Activated CD8-positive, alpha-beta memory T cell treated with anti-CD3 and anti-CD28 coated beads, Interleukin-2, amount 50 U/mL, for 4 hours (primary cell): ENCODE measurements at places on chromosomes 3 and 15.

GRCh38 chr15:34755419-34755773 lies 598 bp upstream of the GJD2 start:
- DNase-seq = no peak

DNA sequence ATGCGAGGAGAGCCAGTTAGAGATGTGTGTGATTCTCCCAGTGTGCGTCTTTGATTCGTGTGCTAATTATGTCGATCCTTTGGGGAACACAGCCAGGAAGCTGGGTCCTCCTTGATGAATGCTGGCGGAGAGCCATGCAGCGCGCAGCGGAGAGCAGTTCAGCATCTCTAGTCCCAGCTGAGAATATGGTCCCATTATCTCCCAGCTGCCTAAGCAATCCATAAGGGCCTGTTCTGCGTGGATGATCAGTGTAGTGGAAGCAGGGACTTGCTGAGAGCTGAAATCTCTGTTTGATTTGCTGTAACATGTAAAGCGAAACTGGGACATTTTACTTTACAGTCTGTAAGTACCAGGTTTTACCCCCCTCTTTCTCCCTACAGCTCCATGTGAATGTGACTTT lies 412.7 kb downstream of the CNTN4 start:
- no peak for DNase-seq

DNA sequence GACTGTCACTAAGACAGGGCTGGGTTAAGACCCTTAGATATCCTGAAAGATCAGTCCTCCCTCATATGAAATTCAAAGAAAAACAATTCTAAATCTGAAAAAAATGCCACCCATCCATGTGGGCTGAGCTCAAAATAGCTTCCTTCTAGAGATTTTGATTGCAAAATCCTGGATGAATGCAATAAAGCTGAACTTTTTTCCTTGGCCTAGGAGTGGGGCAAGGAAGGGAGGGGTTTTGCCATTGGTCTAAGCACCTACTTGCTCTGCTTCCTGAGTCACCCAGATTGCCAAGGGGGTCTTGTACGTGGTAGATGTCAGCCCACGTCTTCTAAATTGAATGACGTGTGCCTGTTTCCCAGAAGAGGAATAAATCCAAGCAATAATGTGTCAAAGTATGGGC lies 15.3 kb upstream of the SMAD3 start:
- DNase-seq = no peak

- DNase-seq = no peak
Measured at GRCh38 chr15:81957698-81958097, 88.1 kb downstream of the MEX3B start.

DNA sequence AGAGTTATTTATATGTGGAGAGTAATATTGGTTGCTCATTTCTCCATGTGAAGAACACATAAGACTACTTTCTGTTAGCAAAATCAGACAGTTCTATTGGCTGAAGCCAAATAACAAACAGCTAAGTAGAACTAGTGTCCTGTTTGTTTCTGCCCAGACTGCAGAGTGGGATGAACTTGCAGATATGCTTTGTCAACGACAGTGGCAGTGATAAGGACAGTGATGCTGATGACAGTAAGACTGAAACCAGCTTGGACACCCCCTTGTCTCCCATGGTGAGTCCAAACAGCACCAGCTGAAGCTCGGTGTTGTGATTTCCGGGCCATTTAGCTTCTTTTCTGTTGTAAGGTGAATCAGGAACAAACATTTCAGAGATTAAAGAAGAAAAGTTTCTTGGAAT lies 102.6 kb upstream of the IL12A start:
- no peak for DNase-seq

- DNase-seq = no peak
Measured at GRCh38 chr15:51203797-51204196, 109.1 kb upstream of the TNFAIP8L3 start.

DNA sequence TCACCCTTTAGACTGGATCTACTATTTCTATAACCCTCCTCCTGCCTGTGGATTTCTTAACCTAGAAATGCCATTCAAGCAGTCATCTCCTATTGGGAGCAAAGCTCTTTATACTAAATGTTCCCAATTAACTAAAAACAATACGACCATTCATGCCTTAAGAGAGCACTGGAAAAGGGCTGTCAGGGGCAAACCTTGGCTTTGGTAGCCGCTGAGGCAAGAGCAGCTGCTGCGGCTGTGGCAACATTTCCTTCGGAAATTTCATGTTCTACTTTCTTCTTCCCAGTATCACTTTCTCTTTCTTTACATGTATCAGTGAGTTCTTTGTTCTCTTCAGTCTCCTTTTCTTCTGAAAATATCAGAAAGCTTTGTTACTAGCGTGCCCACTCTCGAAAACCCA lies 56.3 kb upstream of the CSPG5 start:
- DNase-seq = no peak

DNA sequence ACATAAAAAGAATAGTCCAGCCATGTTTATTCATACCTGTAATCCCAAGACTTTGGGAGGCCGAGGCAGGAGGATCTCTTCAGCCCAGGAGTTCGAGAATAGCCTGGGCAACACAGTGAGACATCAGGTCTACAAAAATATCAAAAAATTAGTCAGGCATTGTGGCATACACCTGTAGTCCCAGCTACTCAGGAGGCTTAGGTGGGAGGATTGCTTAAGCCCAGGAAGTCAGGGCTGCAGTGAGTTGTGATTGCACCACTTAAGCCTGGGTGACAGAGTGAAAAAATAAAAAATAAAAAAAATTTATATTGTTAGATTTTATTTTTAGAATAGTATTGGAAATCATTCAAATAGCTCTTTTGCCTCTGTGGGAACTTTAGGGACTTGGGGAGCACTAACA lies 12.8 kb upstream of the TM4SF1 start:
- no peak for DNase-seq

DNA sequence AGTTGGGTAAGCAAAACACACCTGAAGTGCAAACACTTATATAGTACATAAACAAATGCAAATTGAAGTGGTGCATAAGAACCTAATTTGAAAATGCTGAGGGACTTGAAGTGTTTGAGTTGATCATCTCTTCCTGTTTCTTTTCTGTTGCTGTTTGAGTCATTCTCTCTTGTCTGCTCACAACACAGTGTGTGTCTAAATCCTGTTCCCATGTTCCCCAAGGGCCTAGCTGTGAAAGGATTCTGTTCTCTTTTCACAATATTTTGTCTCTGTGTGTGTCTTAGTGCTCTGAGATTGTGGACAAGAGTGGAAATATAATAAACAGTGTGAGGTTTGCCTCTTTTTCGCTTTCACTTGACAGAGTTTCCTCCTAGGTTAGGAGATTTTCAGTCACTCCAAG lies 6.1 kb downstream of the CD96 start:
- DNase-seq = no peak

GRCh38 chr3:74606996-74607395 lies 7.5 kb downstream of the CNTN3 start:
- DNase-seq = no peak

- no peak for DNase-seq
Measured at GRCh38 chr3:193744048-193744821, 151.2 kb downstream of the OPA1 start.

DNA sequence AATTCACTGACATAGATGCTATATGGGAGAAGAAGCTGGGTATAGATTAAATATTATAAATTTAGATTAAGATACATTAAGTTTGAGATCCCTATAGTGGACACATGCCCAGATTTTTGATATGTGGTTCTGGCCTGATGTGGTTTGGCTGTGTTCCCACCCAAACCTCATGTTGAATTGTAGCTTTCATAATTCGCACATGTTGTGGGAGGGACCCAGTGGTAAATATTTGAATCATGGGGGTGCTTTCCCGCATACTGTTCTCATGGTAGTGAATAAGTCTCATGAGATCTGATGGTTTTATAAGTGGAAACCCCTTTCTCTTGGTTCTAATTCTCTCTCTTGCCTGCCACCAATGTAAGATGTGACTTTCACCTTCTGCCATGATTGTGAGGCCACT lies 189.4 kb upstream of the CD96 start:
- no peak for DNase-seq

GRCh38 chr15:40879609-40880008 lies 5.6 kb upstream of the RHOV start:
- no peak for DNase-seq

DNA sequence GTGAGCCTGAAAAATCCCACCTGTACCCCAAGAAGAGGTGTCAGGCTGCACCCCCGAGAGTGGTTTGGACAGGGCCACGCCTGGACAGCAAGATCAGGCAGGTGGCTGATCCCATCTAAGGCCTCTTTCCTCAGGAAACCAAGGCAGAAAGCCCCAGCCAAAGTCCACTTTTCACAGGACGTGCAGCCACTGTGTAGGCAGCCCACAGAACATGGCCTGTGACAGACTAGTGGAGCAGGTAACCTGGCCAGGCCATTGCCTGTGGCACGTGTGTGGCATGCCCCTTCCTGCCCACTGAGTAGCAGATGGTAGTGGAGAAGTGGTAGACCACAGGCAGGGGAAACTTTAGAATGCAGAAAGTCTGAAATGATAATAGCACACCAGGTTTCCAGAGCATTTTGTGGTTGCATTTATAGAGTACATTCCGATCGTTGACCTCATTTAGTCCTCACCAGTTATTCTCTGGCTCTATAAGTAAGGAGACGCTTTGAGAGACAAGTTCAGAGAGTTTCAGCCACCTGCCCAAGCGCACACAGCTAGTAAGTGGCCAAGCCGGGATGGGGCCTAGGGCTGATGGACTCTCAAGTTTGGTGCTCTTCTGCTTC lies 68.7 kb downstream of the AAGAB start:
- DNase-seq = no peak

DNA sequence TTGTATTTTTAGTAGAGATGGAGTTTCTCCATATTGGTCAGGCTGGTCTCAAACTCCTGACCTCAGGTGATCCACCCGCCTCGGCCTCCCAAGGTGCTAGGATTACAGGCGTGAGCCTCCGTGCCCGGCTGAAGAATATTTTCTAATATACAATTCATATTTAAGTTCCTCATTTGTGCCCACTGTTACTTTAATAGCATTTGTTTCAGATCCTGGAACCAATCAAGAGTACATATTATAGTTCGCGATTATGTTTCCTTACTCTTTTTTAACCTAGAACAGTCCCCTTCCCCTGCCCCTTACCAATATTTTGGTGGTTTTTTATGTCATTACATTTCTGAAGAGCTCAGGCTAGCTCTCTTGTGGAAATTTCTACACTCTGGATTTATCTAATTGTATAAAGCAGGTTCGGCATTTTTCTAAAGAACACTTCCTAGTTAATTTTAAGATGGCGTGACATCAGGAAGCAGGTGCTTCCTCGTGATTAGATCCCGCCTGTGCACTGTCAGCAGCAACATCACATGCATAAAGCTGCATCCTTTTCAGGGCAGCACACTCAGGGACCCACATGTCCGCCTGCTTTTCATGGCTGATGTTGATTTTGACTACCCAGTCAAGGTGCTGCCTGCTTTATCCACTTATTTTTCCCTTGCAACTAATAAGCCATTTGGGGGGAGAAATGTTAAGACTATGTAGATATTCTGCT lies 88.7 kb upstream of the EPHB3 start:
- DNase-seq = no peak

DNA sequence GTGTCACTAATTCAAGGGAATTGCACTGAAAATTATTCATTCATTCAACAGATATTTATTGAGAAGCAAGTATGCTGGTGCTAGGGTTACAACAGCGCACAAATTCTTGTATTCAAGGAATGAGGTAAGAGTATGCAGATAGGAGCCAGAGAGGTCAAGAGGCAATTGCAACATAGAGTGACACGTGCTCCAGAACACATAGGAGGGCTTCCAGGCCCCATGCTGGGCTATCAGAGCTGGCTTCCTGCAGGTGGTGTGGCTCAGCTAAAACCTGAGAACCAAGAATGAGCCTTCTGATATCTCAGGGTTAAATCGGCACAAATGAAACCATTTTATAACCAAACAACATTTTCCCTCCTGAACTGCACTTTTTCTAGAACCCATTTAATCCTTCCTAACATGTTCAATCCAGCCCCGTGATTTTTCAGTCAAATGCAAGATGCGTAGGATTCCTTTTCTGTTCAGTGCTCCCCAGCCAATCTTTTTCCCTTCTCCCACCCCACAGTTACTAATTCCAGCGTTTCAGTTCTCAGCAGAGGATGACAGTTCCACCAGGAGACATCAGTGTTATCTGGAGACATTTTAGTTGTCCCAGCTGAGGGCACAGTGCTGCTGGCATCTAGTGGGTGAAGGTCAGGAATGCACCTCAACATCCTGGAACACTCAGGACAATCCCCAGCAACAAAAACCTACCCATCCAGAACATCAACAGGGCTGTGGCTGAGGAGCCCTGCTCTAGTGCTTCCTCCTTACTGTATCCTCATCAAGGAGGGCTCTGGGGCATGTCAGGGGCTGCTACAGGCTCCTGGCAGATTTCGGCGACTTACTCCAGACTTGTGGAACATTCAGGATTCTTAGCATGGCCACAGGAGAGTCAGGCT lies 13.1 kb downstream of the CCR5AS start:
- DNase-seq = no peak

- no peak for DNase-seq
Measured at GRCh38 chr3:126928921-126929474, 53.9 kb upstream of the PLXNA1 start.

- DNase-seq = no peak
Measured at GRCh38 chr3:127691489-127691888, 18.7 kb downstream of the ABTB1 start.

GRCh38 chr15:31214864-31215489 lies 111.7 kb upstream of the KLF13 start:
- DNase-seq = no peak

- DNase-seq = no peak
Measured at GRCh38 chr15:36905908-36906307, 194.4 kb downstream of the MEIS2 start.

- DNase-seq = peak; percentile 13
Measured at GRCh38 chr15:99425657-99426301, 140.0 kb upstream of the MEF2A start.

DNA sequence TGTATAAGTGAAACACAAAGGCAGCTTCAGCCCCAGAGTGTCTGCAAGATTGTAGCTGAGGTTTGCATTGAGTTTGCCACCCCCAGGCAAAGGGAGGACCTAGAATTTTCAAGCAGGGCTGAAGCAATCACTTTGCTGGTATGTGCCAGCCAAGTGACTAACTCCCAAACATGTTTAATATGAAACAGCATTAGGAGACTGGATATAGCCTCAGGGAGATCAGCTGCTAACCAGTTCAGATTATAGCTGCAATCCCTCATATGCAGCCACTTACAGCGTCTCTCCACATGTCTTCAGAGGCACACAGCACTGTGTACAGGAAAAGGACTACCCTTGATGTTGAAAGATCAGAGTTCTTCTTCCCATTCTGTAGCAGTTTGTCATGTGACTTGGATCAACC lies 38.4 kb upstream of the PPP2R3A start:
- DNase-seq = no peak

DNA sequence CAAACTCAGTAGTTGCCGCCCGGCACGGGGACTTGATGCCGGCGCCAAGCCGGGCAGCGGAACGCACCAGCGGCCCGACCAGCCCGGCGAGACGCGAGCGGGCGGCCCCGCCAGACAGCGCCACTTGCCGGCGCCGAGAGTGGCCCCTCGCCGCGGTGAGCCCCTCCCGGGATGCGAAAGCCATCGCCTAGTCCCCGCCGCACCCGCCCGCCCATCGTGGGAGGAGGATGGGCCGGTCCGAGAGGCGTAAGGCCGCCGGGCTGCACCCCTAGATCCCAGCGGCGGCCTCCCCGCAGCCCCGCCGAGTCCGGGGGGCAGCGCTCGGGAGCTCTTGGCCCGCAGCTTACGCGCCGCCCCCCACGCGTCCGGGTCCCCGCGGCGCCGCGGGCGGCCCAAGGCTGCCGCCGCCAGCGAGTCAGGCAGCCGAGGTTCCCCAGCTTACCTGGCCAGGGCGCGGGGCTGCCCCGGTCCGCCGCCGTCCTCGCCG lies 609 bp downstream of the GOLGA8A start:
- DNase-seq = peak; percentile 60

GRCh38 chr15:71532994-71533393 lies 277.4 kb upstream of the NR2E3 start:
- no peak for DNase-seq
